ENCODE measurements at places on chromosomes 1 and 21.

- DNase-seq: peak; percentile 22
Observed at GRCh38 chr1:46342084-46342656, 1.6 kb downstream of the NSUN4 start.

GRCh38 chr1:204301171-204301957, 58.4 kb downstream of the PLEKHA6 start:
- no peak for DNase-seq

DNA sequence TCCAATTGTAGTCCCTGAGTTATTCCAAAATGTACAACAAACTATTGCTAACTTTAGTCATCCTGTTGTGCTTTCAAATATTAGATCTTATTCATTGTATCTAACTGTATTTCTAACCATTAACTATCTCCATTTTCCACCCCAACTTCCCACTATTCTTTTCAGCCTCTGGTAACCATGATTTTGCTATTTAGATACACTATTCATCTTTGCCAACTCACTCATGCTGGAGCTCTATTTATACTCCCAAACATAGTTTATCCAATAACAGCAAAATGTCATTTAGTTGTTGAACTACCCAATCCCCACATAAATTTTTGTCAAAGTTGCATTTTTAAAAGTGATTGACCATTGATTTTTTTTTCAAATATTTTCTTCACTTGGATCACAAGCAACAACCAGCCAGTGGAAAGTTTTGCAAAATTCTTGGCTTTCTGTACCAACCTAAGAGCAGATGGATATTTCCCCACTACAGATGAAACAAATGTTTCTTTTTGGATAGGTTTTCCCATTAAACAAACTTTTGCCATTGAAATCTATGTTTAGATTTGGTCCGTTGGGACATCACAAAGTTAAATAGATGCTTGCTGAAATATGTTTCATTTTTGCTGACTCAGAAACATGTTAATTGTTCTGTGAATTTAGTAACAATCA, 866.0 kb downstream of the LTN1 start:
- DNase-seq: no peak

- peak; percentile 38 for DNase-seq
Observed at GRCh38 chr21:17554679-17555465, 42.0 kb downstream of the CXADR start.

DNA sequence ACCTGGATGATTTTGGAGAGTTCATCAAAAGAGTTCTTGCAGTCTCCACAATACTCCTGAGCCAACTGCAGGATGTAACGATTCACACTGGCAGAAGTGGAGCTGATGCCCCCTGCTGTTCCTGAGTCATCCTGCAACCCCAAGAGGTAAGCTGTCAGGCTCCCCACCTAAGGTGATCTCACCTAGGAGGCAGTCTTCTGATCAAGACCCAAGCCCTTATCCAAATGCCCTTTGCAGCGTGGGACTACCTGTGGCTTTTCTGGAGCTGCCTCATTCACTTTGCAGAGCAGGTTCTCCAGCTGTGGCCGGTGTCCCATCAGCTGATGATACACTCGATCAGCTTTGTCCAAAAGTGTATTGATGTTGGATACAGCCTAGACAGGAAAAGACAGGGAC, 96.4 kb downstream of the UBR4 start:
- peak; percentile 23 for DNase-seq

DNA sequence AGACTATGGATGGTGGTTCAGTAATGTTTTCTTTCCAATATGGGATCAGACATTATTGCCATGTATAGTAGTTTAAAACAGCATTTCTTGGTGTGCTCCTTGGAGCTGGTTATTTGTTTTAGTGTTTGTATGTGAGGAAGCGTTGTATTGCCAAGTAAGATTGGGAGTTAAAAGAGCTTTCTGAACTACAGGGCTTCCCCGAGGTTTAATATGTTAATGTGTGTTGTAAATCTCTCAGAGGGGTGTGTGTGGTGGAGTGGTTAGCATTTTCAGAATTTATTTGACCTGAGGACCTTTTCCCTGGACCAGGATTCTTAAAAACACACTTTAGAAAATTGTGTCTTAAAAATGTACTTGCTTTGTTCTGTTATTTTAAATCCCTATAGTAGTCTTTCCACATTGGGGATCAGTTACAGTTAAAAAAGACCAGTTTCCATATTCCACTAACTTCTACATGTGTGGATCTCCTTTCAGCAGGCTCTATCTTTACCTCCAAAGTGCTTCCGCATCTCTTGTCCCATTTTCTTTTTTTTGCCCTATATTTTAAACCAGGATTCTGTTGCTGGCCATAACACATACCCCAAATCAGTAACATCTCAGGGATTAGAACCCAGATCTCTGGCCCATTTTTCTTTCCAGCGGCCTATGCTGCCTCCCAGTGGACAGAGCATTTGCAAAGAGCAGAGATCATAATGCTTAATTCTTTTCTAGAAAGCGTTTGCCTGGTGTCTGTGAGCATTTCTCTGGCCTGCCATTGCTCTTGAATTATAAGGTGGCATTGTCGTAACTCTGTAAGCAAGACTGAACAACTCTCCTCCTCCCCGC, 58.6 kb downstream of the PBX1 start:
- no peak for DNase-seq

DNA sequence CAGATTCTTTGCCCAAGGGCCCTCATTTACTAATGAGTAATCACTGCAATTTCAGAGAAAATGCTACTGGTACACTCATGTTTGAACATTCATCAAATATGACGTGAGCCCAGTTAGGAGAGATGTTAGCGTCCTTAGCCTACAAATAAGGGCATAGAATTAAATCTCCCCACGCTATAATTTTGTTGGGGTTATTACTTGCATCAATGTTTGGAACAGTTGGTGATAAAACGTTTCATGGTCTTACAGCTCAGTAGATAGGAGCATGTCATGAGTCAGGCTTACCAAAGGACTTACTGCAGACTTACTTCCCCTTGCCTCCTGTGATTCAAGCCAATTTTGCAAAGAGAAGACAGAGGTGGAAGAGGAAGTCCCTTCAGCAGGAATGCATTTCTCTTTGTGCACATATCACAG, 304.0 kb downstream of the KIF26B start:
- peak; percentile 88 for DNase-seq

GRCh38 chr1:25247829-25248754, 838 bp upstream of the RSRP1 start:
- no peak for DNase-seq

GRCh38 chr1:178283409-178283808, 189.5 kb downstream of the RASAL2 start:
- peak; percentile 86 for DNase-seq

DNA sequence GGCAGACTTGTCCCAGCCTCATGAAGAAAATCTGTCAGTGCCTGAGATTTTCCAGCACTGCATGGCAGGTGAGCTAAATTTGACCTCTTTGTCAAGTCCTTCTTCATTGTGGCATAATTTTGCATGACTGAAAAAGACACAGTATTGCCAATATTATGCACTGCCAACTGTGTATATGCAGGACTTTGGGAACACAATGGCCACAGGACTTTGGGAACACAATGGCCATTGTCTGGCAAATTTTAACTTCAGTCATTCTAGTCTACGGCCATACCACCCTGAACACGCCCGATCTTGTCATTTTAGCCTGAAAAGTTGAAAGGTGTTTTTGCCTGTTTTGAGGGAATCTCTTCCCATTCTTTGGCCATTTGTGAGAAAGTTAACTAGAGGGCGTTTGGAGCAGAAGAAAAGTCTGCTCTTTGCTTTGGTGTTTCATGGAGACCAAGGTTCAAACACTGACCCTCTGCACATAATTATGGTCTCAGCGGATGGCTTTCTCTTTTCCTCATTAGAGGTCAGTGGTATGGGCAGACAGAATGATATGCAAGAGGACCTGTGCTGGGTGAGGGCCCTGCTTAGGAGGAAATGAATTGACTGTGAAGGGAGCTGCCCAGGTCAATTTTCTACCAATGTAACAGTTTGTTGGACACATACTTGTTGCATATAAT, 72.4 kb upstream of the NEK7 start:
- no peak for DNase-seq

- peak; percentile 59 for DNase-seq
Observed at GRCh38 chr1:31818206-31818605, 2.4 kb upstream of the SPOCD1 start.

- no peak for DNase-seq
Observed at GRCh38 chr1:36729716-36730510, 247.2 kb upstream of the CSF3R start.

- DNase-seq: peak; percentile 36
Observed at GRCh38 chr1:198788561-198789064, 149.8 kb downstream of the PTPRC start.

GRCh38 chr1:219757890-219758289, 145.0 kb upstream of the ZC3H11B start:
- DNase-seq: no peak

DNA sequence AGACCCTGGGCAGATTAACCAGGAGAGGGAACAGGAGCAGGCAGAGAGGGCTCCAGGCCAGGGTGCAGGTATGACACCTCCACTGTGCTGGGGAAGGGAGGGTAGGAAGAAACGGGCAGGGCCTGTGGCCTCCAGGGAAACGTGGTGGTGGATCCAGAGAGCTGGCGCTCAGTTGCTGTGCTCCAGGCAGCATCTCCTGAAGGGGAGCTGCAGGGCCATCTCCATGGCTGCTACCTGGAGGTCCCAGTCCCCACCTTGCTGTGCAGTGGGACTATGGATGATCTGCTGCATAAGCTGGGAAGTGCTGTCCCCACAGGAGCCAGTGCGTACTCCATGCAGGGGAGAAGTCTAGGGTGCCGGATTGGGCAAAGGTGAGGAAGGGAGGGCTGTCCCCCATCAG, 125.9 kb upstream of the RUNX3 start:
- DNase-seq: no peak

DNA sequence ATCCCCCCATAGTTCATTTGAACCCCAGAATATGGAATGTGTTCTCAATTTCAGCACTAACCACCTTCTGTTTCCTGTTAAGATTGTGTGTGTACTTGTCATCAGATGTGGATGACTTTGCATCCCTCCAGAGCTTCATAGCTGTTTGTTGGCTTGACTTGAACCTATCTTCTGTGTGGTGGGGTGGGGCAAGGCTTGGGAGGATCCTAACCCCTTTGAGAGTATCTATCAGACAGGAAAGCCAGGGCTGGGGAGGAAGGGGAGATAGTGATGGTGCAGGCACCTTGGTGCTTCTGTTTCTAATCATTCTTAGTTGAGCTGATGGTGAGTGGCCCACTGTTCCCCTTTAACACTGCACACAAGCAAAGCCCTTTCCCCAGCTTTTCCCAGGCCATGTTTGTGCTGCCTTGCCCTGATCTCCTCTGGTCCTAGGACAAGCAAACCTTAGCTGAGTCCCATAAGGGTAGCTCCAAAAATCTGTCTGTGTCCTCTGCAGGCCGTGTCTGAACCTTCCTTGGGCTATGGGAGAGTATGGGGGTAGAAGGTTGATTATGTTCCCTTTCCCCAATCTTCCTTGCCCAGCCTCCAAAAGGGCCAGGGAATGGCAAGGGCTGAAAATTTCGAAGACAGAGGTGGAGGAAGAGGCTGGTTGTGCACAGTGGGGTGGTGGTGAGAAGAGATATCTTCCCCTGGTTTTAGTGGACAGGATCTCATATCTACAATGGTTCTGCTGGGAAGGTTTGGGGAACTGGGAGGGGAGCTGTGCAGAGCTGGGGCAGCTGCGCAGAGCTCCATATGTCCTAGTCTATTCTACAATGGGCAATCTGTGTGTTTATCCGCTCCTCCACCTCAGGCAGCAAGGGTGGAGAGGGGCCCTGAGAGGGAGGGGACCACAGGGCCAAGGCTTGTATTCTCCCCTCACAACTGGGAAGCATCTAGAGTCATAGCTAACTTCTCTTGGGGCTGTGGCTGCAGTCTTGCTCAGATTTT, 1.4 kb downstream of the NHLH1 start:
- DNase-seq: no peak

GRCh38 chr1:245939756-245940345, 567.2 kb downstream of the SMYD3 start:
- no peak for DNase-seq

GRCh38 chr1:18262726-18263125, 155.1 kb downstream of the IGSF21 start:
- no peak for DNase-seq

DNA sequence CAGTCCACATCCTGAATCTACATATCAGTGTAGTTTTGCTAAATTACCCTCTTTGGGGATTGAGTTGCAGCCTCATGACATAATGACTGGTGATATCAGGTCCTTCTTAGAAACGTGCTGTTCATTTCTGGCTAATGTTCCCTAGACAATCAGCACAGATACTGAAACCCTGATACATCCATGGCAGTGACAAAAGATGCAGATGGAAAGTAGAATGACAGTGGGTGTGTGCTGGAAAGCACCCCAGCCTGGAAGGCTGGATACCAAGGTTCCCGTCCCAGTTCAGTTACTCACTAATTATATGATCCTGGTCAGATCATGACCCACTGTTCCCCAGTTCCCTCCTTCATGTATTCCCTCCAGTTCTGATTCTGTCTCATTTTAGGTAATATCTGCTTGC, 198.2 kb upstream of the FGGY start:
- peak; percentile 21 for DNase-seq

GRCh38 chr21:41678016-41678923, 88.6 kb downstream of the RIPK4 start:
- peak; percentile 21 for DNase-seq

- DNase-seq: no peak
Observed at GRCh38 chr1:193712392-193712791, 526.0 kb upstream of the B3GALT2 start.

DNA sequence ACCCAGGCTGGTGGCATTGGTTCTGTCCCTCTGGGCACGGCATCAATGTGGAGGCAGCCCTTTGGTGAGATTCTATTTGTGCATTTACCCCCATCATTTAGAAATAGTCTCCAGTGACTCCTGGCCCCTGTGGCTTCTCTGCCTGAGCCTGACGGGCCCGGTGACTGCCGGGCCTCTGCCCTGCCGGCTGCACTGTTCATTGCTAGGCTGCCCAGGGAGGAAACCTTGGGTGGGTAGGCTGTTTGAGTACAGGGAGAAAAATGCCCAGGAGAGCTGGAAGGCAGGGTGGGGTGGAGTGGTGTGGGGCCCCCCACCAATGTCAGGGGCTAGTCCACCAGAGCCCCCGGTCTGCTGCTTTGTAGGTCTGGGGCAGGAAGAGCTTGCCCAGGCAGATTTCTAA, 23.4 kb upstream of the EDN2 start:
- no peak for DNase-seq

GRCh38 chr21:36155603-36156338, 853 bp upstream of the DOP1B start:
- no peak for DNase-seq

GRCh38 chr1:226890331-226891108, 20.1 kb downstream of the PSEN2 start:
- no peak for DNase-seq

- DNase-seq: peak; percentile 8
Observed at GRCh38 chr1:26771285-26771642, 16.5 kb upstream of the PIGV start.

DNA sequence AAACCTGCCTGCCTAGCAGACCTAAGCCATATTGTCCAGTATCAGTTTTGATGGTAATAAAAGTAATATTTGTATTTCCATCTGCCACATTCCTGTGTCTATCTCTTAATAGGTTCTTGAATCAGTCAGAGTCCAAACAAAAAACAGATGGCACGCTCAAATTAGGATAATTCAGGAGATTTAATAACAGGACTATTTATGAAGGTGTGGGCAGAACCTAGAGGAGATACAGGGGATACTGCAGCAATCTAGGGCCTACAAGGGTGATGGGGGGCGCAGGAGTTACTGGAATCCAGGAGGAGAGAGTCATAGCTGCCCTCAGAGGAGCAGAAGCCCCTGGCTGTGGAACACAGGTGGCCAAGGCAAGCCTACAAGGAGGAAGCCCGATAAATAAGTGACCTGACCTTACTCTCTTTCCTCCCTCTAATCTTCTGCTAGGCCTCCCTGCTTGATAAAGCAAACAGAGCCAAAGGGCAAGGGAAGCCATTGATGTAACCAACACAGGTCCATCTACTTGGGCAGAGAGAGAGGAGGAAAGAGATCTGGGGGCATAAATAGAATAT, 11.9 kb upstream of the HYI start:
- no peak for DNase-seq

- no peak for DNase-seq
Observed at GRCh38 chr1:6105218-6105679, 59.6 kb downstream of the KCNAB2 start.

All from suppressor macrophage treated with lipopolysaccharide for 1 hour (primary cell).